ENCODE measurements at places on chromosomes 1 and 21.

DNA sequence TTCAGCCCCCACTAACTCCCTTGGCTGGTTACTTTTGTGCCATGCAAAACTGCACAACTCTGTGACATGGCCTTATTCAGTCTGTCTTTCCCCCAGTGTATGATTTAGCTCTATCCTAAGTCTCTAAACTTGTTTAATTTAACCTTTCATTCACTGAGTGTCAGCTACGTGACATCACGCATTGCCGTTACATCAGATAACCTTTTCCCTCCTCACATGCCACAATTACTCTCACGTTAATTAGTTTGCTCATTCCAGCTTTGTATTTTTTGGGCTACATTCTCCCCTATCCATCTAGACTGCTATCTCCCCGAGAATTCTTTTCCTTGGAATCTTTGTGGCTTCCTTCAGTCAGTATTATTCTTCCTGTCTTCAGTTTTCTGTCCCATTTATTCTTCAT, 29.4 kb upstream of the TMCO2 start:
- DNase-seq = no peak

GRCh38 chr1:161473348-161473747, 31.9 kb upstream of the FCGR2A start:
- peak; percentile 29 for DNase-seq

GRCh38 chr1:10950316-10951172, 61.9 kb upstream of the TARDBP start:
- DNase-seq = no peak

GRCh38 chr21:42629933-42630589, 23.4 kb upstream of the PDE9A start:
- no peak for DNase-seq

- DNase-seq = no peak
Measured at GRCh38 chr1:192601143-192601542, 25.6 kb downstream of the RGS1 start.

GRCh38 chr1:191592039-191592438, 566.2 kb upstream of the RGS18 start:
- DNase-seq = no peak

DNA sequence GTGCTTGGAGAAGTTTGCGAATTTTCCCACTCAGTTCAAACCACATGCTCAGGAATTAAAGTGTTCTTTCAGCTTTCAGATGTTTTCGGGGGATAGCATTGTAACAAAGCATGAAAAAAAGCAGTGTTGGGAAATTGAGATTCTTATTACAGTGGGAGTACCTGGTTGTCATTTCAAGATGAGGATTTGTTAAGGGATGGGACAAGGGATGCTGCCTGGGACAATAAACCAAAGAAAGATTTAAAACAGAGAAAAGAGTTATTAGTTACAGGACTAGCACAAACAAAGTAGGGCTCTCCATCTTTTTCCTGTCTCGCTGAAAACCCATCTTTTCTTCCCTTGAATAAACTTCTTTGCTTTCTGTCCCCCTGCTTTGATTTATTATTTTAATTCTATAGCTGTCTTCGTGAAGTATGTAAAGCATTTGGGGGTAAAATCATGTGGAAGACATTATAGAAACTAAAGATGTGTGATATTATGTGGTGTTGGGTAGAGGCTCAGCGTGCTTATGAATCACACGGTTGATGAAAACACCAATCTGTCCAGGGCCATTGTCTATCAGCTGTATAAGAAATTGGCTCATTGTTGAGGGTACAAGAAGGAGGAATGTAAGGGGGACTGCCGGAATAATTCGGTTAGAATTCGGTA, 277.6 kb downstream of the KIF26B start:
- DNase-seq = no peak

- DNase-seq = no peak
Measured at GRCh38 chr21:39115576-39116235, 67.5 kb downstream of the PSMG1 start.

- DNase-seq = peak; percentile 31
Measured at GRCh38 chr1:12516741-12517140, 101.3 kb downstream of the DHRS3 start.

Measured in stimulated activated CD4-positive, alpha-beta T cell treated with anti-CD3 and anti-CD28 coated beads, Interleukin-15, amount 100 ng/mL, for 24 hours (primary cell).